ENCODE measurements at places on chromosomes 4 and X. TPM values are rescaled to one million over a fixed set of nuclear protein-coding genes. Genes with fewer than 3 reads are reported as not detected.
A peak's percentile ranks its signal among the peaks of the same experiment; 100 is the strongest.

Gene TRIML2
- polyA plus RNA-seq, result 0.51 TPM

Gene DDIT4L
- polyA plus RNA-seq, result 1.9 TPM

Gene DMP1
- 0.06 TPM for polyA plus RNA-seq

Gene WNK3
- 4.3 TPM for polyA plus RNA-seq

Gene FAM9C
- 0.49 TPM for polyA plus RNA-seq

Gene GAK
- polyA plus RNA-seq, result 73.2 TPM

DNA sequence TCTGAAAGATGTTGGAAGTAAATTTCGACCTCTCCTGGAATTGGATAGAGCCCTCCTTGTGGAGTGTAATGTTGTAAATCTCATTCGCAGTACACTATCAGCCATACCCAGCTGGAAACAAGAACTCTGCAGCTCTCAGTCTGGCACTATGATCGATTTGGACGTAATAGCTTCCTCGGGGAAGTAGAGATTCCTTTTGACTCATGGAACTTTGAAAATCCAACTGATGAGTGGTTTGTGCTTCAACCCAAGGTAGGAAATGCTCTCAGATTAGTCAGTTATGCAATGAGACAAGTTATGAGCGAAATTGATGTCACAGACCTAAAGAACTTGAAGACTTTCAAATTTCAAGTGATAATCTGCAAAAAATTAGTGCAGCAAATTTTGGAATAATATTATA is 103.9 kb downstream of the SYTL5 start:
- DNase-seq, result no peak

- no peak for DNase-seq
These were observed 382.1 kb upstream of the EPHA5 start for GRCh38 chr4:66052426-66052825.

DNA sequence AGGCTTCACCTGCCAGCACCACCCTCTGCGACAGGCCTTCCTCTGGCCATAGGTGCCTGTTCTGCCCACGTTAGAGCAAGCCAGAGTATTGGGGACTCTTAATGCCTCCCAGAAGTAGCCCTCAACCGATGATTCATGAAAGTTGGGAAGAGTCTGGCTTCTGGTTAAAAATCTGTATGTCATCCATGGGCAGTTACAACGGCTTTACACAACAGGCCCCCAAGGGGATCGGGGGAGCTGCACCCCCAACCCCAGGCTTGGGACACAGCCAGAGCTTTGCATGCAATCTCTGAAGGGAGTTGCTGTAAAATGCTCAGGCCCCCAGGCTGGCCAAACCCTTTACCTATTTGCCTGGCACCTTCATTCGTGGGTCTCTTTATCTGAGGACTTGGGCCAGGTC is 5.4 kb upstream of the CYTL1 start:
- no peak for DNase-seq

DNA sequence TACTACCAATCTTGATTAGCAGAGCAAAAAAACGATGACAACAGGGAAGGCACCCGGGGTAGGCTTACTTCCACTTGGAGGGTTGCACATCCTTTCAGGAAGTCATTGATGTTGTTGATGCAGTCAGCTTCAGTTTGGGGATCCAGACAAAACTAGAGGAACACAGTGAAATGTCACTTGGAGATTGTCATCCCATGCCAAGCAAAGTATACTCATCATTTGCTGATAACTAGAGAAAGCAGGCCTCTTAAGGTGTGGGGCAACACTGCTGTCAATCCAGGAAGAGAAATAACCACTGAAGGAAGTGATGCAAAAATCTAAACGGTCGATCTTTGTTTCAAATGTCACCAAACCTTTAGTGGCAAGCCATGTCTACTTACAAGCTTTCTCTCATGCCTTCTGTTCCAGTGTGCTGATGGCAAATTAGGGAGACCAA is 1.4 kb downstream of the ARHGEF6 start:
- DNase-seq, result no peak

DNA sequence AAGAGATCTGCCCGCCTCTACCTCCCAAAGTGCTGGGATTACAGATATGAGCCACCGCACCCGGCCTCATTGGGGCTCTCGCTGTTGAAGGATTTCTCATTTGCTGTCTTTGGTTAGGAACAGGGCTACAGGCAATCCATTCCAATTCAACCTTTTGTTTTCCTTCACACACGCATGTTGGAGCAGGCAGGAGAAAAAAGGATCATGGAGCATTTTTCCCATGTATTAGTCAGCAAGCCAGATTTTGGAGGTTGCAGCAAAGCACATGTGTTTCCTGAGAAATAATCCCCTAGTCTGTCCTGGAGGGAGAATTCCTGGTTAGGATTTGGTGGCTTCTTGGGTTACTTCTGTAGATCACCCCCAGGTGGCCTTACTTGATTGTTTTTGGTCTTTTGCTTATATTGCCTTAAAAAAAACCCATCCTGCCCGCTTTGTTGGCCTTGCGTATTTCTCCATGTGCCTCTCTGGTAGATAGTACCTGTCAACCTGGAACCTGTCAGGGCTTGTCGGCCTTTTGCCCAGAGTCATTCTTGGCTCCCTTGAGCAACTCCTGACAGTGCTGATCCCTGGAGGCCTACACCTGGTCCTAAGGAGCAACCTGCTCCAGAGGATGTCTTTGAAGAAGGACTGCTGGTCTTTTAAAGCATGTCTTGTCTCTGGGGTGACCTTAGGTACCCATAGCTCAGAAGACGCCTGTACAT is 82.4 kb upstream of the CLCN4 start:
- no peak for DNase-seq

- DNase-seq, result no peak
These were observed 138.9 kb upstream of the STX18 start for GRCh38 chr4:4680758-4681157.

- no peak for DNase-seq
These were observed 118.5 kb upstream of the PABPC4L start for GRCh38 chr4:134320048-134320447.

DNA sequence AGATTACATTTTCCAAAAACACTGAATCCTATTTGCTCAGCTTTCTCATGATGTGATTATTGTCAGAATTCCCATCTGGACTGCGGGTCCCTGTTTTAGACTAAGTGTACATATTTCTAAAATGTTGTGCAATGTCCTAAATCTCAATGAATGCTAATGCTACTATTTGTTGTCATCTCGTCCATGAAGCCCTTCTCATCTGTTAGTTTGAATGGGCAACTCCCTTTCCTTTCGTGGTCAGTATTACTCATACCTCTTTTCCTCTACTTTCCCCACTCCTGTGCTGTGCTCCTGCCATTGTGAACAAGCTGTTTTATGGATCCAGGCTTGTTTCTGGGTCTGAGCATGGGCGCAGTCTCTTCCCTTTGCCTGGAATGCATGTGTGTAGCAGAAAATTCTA is 91.0 kb downstream of the MID1 start:
- no peak for DNase-seq

DNA sequence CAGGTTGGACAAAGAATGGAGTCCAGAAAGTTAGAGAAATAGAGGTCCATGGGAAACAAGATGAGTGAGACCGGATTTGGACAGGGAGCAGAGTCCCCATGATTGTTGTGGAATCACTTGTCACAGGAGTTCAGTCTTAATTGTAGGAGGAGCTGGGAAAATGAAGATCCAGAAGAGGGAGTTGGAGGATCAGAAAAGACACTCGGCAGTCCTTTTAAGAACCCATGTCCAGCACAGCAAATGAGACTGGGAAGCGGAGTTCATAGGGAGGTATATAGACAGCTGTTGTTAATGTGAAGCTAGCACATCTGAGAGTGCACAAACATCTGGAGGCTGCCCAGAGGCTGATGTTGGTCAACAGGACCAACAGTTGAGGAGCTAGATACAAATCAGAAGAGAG is 111.4 kb upstream of the RXFP1 start:
- peak; percentile 0 for DNase-seq

GRCh38 chrX:13667919-13668318 is 15.0 kb downstream of the TCEANC start:
- DNase-seq, result no peak

Data from renal pelvis (tissue), 12 donors.